ENCODE measurements at places on chromosomes 6 and 20.

- DNase-seq: peak; percentile 65
- H3K4me3 ChIP-seq: no peak overlapping the region
- H3K27me3 ChIP-seq: no peaks in the 10 kb centered on the region
Observed at GRCh38 chr6:154615483-154616025, 105.1 kb upstream of the CNKSR3 start.

- H3K27ac ChIP-seq: no peak overlapping the region
- H3K4me3 ChIP-seq: no peak overlapping the region
- no peaks in the 10 kb centered on the region for H3K4me1 ChIP-seq
- no peaks in the 10 kb centered on the region for H3K27me3 ChIP-seq
- DNase-seq: no peak
Observed at GRCh38 chr6:89952686-89953085, 58.4 kb downstream of the GJA10 start.

GRCh38 chr20:42336576-42336975, 718.4 kb upstream of the CHD6 start:
- no peak for DNase-seq
- H3K27me3 ChIP-seq: no peaks in the 10 kb centered on the region
- no peak overlapping the region for H3K27ac ChIP-seq
- H3K4me3 ChIP-seq: no peak overlapping the region

DNA sequence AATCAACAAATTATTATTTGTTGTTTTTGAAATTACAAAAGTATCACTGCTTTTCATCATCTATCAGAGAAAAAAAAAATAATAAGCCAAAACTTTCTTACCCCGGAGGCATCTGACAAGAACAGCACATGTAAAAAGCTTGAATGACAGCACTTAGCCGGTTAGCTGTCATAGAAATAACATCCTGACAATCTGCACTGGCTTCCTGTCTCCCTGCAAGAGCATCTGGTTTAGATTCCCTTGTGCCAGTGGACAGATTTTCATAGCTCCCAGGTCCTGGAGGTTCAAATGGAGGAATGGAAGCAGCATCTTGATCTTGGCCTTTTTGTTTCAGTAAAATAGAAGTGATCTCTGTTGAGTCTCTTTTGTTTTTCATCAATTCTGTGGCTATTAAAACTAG, 74.8 kb downstream of the HACE1 start:
- no peaks in the 10 kb centered on the region for H3K27me3 ChIP-seq
- H3K4me1 ChIP-seq: no peaks in the 10 kb centered on the region
- no peak overlapping the region for H3K27ac ChIP-seq
- H3K36me3 ChIP-seq: peaks cover 25% of the 10 kb centered on the region
- H3K4me3 ChIP-seq: no peak overlapping the region

DNA sequence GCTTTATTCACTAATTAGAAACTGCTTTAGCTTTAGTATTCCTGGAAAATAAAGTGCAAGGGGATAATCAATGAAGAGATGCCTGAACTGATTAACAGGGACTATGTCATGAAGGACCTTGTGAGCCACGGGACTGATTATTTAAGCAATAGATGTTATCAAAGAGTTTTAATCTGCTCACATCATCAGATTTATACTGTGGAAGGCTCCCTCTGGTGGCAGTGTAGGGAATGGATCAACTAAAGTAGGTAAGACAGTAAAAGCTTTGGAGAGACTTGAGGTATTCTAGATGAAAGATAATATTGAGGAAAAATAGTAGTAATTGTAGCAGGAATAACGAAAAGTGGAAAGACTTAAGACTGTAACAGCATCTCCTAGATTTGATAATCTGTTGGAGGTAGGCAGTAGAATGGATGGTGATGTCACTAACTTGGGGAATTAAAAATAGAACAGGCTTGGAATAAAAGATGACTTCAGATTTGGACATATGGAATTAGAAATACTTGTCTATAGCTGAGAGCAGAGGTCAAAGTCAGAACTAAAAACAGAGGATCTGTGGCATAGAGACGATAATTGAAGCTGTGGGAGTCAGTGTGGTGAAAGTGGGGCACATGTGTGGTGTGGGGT, 80.3 kb upstream of the HTR1E start:
- no peak overlapping the region for H3K4me3 ChIP-seq
- H3K27me3 ChIP-seq: no peaks in the 10 kb centered on the region
- H3K36me3 ChIP-seq: no peaks in the 10 kb centered on the region

DNA sequence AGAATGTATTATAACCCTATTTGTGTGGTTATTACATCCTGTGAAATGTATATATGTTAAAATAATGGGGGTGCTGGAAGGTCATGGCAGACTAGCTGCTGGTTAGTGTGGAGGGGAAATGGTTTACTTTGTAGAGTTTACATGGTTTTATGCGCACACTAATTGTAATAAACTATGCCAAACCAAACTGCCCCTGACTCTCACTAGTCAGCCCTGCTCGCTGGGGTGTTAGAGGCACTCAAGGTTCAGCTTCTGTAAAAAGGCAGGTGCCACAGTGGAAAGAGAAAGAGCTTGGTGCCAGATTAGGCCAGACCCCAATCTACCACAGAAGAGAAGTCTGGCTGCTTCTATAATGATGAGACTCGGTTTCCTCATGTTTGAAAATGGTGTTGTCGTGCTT, 52.7 kb downstream of the GOPC start:
- peaks cover 34% of the 10 kb centered on the region for H3K4me1 ChIP-seq
- no peak for DNase-seq
- peaks cover 30% of the 10 kb centered on the region for H3K36me3 ChIP-seq

DNA sequence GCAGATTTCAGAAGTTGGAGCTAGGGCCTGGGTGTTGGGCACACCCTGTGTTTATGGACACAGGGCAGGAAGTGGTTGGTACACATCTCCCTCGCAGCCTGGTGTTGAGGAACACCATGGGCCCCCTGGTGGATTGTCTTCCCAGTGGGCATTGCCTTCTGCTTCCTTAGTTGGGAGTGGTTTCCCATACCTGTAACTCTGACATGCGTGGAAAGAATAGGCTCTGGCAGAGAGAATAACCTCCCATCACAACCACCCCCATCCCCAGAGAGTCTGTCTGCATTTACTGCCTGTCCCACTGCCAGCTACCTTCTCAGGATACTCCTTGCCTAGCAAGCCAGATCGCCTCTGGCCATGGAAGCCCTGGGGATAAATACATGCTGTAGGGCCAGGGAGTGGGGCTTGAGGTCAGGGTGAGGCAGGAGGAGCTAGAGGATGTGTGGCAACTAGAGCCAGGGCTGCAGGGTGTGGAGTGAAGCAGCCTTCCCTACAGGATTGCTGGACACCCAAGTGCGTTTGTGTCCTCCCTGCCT, 14.7 kb downstream of the LRRC73 start:
- H3K4me1 ChIP-seq: peaks cover 28% of the 10 kb centered on the region
- DNase-seq: no peak
- no peak overlapping the region for H3K27ac ChIP-seq
- H3K4me3 ChIP-seq: no peak overlapping the region
- H3K36me3 ChIP-seq: peaks cover 31% of the 10 kb centered on the region
